ENCODE measurements at places on chromosomes 5 and 9.
A peak's percentile ranks its signal among the peaks of the same experiment; 100 is the strongest.

DNA sequence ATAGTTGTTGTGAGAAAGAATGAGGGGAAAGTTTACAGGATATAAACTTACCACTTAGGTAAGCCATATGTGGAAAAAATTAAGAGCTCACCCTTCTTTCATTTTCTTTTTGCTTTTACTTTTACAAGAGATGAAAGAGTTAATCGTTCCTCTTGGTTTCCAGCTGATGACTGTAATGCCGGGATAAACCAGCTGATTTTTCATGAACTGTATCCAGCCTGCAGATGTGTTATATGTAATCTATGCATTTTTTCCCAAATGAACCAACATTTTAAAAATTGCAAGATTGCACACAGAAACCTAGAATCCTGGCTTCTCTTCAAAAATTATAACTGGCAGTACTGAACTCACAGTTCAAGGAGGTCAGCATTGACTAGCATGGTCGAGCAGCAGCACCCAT is 185.9 kb downstream of the GRIA1 start:
- DNase-seq: no peak

GRCh38 chr5:3182133-3182876 is 413.3 kb upstream of the IRX1 start:
- no peak for DNase-seq

- no peak for DNase-seq
These were observed 48.9 kb downstream of the MED27 start for GRCh38 chr9:132030626-132031325.

- DNase-seq: no peak
These were observed 12.1 kb upstream of the RCL1 start for GRCh38 chr9:4780651-4781050.

DNA sequence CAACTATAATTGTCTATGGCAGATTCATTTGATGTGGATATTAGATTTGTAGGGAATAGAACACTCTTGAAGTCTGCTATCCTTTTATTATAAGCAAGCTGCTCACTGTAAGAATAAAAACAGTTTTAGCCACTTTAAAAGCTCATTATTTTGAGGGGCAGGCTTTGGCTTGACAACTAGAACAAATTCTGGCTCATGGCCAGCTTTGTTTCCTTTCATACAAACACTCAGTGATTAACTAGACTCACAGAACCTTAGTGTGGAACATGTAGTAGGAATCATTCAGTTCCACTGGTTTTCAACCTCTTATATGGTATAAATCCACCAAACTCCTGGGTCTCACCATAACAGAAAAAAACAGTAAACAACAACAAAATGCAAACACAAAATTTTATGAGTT is 27.4 kb upstream of the CEP120 start:
- DNase-seq: peak; percentile 83

GRCh38 chr5:149490599-149491485 is 60.4 kb downstream of the CSNK1A1 start:
- DNase-seq: no peak

DNA sequence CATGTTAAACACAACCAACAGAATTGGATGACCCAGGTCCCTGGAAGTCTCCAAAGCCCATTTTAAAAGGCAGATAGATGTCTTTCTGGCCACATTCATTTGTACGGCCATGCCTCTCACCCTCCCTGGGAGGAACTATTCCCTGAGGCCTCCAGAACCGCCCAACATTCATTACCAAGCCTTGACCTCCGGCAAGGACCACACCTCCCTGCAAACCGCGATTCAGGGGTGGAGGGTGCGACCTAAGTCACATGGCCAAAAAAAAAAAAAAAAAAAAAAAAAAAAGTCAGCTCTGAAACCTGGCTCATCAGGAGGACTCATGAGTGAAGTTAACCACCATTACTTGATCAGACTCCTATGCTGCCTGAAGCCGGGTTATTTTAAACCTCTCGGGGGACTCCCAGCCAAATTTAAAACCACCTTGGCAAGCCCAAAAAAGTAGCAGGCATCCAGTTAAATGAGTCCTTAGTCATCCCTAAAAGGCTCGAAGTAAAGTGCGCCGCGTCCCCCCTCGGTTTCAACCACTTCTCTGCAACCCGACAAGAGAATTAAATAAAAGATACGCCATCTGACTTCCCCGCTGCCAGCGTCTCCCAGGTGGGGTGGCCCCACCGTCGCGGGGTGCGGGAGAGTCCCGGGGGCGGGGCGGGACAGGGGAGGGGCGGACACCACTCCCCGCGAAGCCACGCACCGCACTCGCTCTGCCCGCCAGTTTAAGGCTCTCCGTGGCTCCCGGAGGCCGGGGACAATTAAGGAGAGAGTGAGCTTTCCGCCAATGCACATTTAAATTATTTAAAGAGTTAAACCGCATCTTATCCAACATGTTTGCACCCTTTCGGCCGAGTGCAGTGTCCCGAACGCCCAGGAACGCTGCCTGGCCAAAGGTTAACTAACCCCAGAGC is 2.3 kb downstream of the KLF9 start:
- DNase-seq: no peak

GRCh38 chr9:131784748-131785501 is 45.0 kb upstream of the RAPGEF1 start:
- DNase-seq: no peak

DNA sequence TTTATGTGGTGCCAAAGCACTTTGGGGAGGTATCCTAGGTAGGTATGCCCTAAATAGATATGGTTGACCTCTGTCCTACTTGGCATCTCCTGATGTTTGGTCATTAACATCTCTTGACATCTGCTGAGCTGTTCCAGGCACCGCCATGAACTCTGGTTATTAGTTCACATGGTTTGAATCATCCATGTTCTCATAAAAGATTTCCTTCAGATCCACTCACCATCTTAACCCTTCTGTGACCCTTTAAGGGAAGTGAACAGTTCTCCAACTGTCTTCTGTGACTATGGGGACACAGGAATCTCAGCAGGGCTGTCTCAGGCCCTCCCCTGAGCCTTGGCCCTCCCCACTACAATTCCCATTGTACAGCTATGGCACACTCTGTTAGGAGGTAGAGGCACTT is 167.7 kb downstream of the CDH6 start:
- no peak for DNase-seq

- DNase-seq: peak; percentile 52
These were observed 267.2 kb downstream of the RAB3C start for GRCh38 chr5:58849921-58850667.
